K562 (cell line): ENCODE measurements at places on chromosomes 5 and 9.

- peak overlapping the region; percentile 64 for H3K27ac ChIP-seq
- no peaks in the 10 kb centered on the region for H3K27me3 ChIP-seq
- H3K4me1 ChIP-seq = peaks cover 90% of the 10 kb centered on the region
- H3K4me3 ChIP-seq = no peak overlapping the region
These were observed 209.4 kb downstream of the PIK3R1 start for GRCh38 chr5:68424799-68425537.

- no peak overlapping the region for H3K4me3 ChIP-seq
- H3K27me3 ChIP-seq = no peaks in the 10 kb centered on the region
- H3K36me3 ChIP-seq = peaks cover 59% of the 10 kb centered on the region; the same call in 2 of the 3 replicates
- no peaks in the 10 kb centered on the region; the same call in 2 of the 3 replicates for H3K4me1 ChIP-seq
- H3K27ac ChIP-seq = no peak overlapping the region
These were observed 59.7 kb downstream of the GPR21 start for GRCh38 chr9:123093141-123093540.

- no peak overlapping the region for H3K27ac ChIP-seq
- no peak for DNase-seq
- no peaks in the 10 kb centered on the region for H3K4me1 ChIP-seq
- no peak overlapping the region for H3K4me3 ChIP-seq
- no peaks in the 10 kb centered on the region for H3K36me3 ChIP-seq
- no peaks in the 10 kb centered on the region for H3K27me3 ChIP-seq
These were observed 104.9 kb downstream of the FEM1C start for GRCh38 chr5:115439639-115440038.

- H3K27ac ChIP-seq = no peak overlapping the region
- H3K36me3 ChIP-seq = no peaks in the 10 kb centered on the region
- no peaks in the 10 kb centered on the region for H3K4me1 ChIP-seq
- no peak for DNase-seq
These were observed 5.4 kb downstream of the FCN1 start for GRCh38 chr9:134912126-134912840.

DNA sequence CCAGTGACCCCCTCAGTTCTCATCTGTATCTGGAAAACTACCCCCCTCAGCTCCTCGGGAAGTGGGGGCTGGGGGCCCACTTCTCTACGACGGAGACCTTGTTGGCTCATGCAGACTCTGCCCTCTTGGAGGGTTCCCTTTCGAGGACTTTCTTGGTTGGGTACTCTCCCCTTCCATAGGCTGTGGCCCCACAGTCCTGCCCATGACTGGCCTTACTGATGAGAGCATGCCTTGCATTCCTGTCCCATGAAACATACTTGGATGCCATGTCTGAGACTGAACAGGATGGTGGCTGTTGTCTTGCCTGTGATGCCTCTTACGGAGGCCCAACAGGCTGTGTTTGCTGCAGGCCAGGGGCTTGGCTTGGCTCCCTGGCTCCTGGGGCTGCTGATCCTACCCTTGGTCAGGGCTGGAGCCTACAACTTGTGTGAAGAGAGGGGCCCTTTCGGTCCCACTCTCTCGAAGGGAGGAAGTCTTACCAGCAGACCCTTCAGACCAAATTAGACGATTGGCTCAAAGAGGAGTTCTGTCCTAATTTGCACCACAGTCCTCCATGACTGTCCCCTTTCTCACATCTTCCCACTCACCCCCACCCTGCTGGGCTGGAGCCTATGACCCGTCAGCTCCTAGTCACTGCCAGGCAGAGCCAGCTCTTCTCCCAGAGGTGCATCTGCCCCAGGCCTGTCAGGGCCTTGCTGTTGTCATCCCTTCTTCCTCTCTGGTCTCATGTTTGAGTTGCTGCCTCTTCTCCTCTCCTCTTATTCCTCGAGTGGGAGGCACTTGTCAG is 109.9 kb downstream of the CACNA1B start:
- H3K27ac ChIP-seq = no peak overlapping the region
- peaks cover 61% of the 10 kb centered on the region for H3K27me3 ChIP-seq
- H3K4me3 ChIP-seq = no peak overlapping the region
- no peak for DNase-seq

GRCh38 chr9:78121488-78121887 is 89.9 kb upstream of the GNAQ start:
- H3K4me1 ChIP-seq = no peaks in the 10 kb centered on the region
- DNase-seq = peak; percentile 32
- H3K27me3 ChIP-seq = no peaks in the 10 kb centered on the region

GRCh38 chr9:93636667-93637066 is 60.3 kb downstream of the PHF2 start:
- H3K27me3 ChIP-seq = no peaks in the 10 kb centered on the region
- DNase-seq = no peak
- no peak overlapping the region for H3K27ac ChIP-seq
- peaks cover 6% of the 10 kb centered on the region; the same call in 2 of the 3 replicates for H3K36me3 ChIP-seq
- no peak overlapping the region for H3K4me3 ChIP-seq

- no peak for DNase-seq
- H3K27me3 ChIP-seq = no peaks in the 10 kb centered on the region
- H3K27ac ChIP-seq = no peak overlapping the region
- peaks cover 3% of the 10 kb centered on the region; the same call in 1 of the 2 replicates for H3K4me1 ChIP-seq
- no peak overlapping the region for H3K4me3 ChIP-seq
These were observed 144.2 kb downstream of the ZCCHC7 start for GRCh38 chr9:37264539-37264938.

DNA sequence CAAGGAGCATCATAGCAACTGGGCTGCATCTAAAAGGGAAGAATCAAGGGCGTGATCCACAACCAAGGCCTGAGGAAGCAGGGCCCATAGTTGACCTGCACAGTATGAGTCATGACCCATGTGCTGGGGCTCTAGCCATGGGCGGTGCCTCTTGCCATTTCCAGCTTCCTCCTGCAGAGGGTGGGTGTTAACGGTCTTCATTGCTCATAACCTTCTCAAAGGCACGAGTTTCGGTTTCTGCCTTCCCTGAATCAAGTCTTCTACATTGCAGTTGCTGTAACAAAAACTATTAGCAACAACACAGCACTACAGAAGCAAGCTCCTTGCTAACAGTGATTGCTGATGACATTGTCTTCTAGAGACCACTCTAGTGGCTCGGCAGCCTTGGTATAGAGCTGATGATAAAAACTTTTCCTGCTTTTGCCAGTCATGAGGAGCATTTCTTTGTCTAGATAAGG is 66.9 kb downstream of the CTSL start:
- H3K4me1 ChIP-seq = peaks cover 66% of the 10 kb centered on the region
- H3K36me3 ChIP-seq = no peaks in the 10 kb centered on the region
- H3K27ac ChIP-seq = peak overlapping the region; percentile 88
- H3K4me3 ChIP-seq = no peak overlapping the region; the same call in 1 of the 2 replicates
- no peaks in the 10 kb centered on the region for H3K27me3 ChIP-seq

- no peaks in the 10 kb centered on the region for H3K27me3 ChIP-seq
- peaks cover 39% of the 10 kb centered on the region for H3K36me3 ChIP-seq
- no peak overlapping the region for H3K27ac ChIP-seq
These were observed 25.2 kb downstream of the TGFBR1 start for GRCh38 chr9:99130069-99130468.

- H3K27me3 ChIP-seq = no peaks in the 10 kb centered on the region
- H3K4me3 ChIP-seq = no peak overlapping the region
These were observed 218.5 kb upstream of the ELAVL2 start for GRCh38 chr9:24044576-24044975.

GRCh38 chr9:112285056-112285455 is 48.4 kb downstream of the PTBP3 start:
- no peak overlapping the region for H3K27ac ChIP-seq
- no peak overlapping the region for H3K4me3 ChIP-seq
- no peaks in the 10 kb centered on the region for H3K4me1 ChIP-seq
- no peaks in the 10 kb centered on the region for H3K27me3 ChIP-seq

DNA sequence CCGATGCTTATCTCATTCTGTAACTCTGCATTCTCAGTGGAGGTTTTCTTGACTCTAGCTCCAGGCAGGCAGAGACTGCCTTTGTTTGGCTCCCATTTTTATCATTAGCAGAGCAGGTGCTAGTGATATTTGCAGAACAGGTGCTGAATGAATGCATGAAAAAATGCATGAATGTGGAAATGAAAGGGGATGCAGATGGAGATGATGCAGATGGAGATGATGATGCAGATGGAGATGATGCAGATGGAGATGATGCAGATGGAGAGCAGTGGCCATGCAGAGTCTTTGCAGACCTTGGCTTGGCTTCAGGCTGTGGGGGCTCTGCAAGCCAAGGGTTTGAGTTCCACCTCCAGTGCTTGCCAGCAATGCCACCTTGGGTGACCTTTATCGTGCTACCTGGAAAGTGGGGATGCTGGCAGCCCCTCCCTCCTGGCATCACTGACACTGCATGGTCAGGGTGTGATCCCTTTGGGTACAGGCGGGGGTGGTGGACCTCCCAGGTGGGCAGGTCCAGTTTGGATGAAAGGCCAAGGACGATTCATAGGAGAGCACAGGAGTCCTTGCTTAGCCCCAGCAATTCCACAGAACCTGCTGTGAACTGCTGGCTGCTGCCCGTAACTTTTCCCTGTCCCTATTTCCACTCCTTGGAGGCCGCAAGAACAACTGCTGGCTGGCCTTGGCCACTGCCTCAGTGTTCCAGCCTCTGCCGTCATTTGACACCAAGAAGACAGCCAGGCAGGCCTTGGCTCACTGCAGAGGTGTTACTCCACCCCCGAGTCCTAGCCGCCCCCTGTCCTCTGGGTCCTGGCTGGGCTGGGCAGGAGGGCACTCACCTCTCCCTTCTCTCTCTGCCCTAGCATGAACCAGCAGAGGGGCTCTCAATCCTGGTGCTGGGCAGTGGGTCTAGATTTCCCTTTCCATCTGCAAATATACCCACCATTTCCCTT is 33.0 kb downstream of the ERGIC1 start:
- no peak for DNase-seq
- no peak overlapping the region for H3K27ac ChIP-seq
- no peaks in the 10 kb centered on the region for H3K27me3 ChIP-seq
- H3K4me3 ChIP-seq = no peak overlapping the region
- H3K4me1 ChIP-seq = peaks cover 15% of the 10 kb centered on the region; the same call in 1 of the 2 replicates
- no peaks in the 10 kb centered on the region for H3K36me3 ChIP-seq

DNA sequence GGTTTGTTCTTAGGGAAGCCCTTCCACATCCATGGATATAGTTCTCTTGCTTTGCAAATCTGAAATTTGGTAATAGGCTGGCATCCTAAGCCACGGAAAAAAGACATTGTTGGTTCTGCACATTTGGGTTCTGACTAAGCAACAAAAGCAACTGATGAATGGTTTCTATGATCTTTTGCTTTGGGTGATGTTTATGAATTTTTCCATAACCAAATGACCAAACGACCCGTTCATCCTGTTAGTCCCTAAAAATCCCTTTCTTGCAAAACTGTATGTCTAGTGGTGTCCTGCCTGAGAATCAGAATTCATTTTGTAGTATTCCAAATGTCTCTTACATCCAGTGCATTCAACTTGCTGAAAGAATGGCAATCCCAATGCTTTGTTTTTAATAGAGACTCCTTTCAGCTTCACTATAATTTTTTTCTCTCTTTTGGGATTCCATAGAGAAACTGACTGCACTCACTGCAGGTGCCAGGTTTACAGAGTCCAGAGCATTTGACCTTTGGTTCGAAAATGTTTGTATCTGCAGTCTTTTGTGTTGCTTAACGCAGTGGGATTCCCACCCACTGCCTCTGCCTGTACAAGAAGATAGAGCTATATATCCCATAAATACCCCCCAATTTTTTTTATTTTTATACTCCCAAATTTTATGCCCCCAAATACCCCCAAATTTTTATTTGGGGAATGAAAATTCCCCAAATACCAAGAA is 4.7 kb downstream of the SPTAN1 start:
- H3K36me3 ChIP-seq = no peaks in the 10 kb centered on the region
- H3K4me3 ChIP-seq = no peak overlapping the region
- DNase-seq = no peak
- H3K27ac ChIP-seq = no peak overlapping the region
- H3K4me1 ChIP-seq = peaks cover 15% of the 10 kb centered on the region

DNA sequence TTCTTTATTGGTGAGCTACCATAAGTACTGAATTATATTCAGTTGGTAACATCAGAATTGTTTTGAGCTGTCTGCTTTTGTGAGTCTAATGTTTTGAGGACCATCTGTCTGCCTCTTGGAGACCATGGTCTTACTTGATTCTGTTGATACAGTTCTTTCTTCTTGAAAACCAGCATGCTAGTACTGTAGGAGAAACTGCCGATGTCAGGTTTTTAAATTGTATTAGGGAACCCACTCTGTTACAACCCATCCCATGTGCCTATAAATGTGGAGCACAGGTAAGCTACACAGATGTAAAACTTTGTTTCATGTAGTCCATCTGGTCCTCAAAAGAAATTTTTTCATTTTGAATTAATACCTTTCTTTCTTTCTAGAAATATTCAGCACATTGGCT is 103.4 kb upstream of the DMRTA1 start:
- no peaks in the 10 kb centered on the region for H3K27me3 ChIP-seq
- no peak overlapping the region for H3K4me3 ChIP-seq
- no peaks in the 10 kb centered on the region for H3K4me1 ChIP-seq

DNA sequence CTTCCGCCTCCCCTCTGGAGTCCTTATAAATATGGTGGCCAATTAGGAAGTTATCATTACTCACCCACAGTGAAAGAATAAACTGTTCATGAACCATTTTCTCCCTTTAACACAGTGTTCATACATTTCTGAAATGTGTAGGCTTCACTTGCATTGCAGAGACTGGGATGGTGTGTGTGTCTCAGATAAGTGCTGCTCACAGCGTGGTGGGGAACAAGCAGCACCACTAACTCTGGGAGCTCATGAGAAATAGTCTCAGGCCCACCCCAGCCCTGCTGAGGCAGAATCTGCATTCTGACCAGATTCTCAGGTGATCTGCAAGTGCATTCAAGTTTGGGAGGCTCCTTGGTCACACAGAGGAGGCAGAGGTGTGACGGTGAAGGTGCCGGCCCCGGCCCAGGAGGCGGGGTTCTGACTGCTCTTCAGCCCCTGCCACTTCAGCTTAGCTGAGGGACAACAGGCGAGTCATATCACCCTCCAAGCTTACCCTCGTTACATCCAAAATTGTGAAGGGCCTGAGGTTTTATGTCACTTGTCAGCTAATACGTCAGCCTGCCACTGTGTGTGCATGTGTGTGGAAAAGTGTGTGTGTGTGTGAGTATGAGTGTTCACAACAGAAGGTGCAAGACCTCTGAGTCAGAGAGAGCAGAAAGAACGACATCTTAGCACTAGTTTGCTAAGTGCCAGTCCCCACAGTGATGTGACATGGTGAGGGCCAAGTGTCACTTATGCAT is 34.7 kb downstream of the DAP start:
- peaks cover 70% of the 10 kb centered on the region for H3K36me3 ChIP-seq
- H3K4me1 ChIP-seq = peaks cover 55% of the 10 kb centered on the region
- H3K27ac ChIP-seq = peak overlapping the region; percentile 82
- peak; percentile 78 for DNase-seq
- H3K27me3 ChIP-seq = no peaks in the 10 kb centered on the region

- peak overlapping the region; percentile 50; the same call in 1 of the 3 replicates for H3K27ac ChIP-seq
- H3K4me3 ChIP-seq = no peak overlapping the region
- no peaks in the 10 kb centered on the region for H3K36me3 ChIP-seq
- peaks cover 28% of the 10 kb centered on the region for H3K4me1 ChIP-seq
These were observed 24.2 kb downstream of the STC2 start for GRCh38 chr5:173303878-173304590.

GRCh38 chr5:91128604-91129003 is 254.5 kb downstream of the ARRDC3 start:
- H3K4me1 ChIP-seq = no peaks in the 10 kb centered on the region
- no peak overlapping the region for H3K27ac ChIP-seq
- no peak for DNase-seq
- H3K4me3 ChIP-seq = no peak overlapping the region
- no peaks in the 10 kb centered on the region; the same call in 2 of the 3 replicates for H3K36me3 ChIP-seq
